ENCODE measurements at places on chromosomes 1 and 21. TPM values are rescaled to one million over a fixed set of nuclear protein-coding genes. Genes with fewer than 3 reads are reported as not detected.

- no peak for DNase-seq
Measured at GRCh38 chr1:44707112-44707881, 23.7 kb downstream of the RNU5D-1 start.

GRCh38 chr1:41487126-41488039 lies 2.9 kb upstream of the EDN2 start:
- no peak for DNase-seq

The GPATCH2 gene
- 24.9 TPM for polyA plus RNA-seq

GRCh38 chr1:196660852-196661251 lies 9.0 kb downstream of the CFH start:
- DNase-seq = no peak

The CFAP141 gene
- polyA plus RNA-seq = not detected

The WNT9A gene
- 1.7 TPM for polyA plus RNA-seq

- no peak for DNase-seq
Measured at GRCh38 chr1:151238467-151238739, 16.1 kb upstream of the PSMD4 start.

The SLAMF6 gene
- polyA plus RNA-seq = 0.30 TPM

The REG4 gene
- polyA plus RNA-seq = 1.4 TPM

DNA sequence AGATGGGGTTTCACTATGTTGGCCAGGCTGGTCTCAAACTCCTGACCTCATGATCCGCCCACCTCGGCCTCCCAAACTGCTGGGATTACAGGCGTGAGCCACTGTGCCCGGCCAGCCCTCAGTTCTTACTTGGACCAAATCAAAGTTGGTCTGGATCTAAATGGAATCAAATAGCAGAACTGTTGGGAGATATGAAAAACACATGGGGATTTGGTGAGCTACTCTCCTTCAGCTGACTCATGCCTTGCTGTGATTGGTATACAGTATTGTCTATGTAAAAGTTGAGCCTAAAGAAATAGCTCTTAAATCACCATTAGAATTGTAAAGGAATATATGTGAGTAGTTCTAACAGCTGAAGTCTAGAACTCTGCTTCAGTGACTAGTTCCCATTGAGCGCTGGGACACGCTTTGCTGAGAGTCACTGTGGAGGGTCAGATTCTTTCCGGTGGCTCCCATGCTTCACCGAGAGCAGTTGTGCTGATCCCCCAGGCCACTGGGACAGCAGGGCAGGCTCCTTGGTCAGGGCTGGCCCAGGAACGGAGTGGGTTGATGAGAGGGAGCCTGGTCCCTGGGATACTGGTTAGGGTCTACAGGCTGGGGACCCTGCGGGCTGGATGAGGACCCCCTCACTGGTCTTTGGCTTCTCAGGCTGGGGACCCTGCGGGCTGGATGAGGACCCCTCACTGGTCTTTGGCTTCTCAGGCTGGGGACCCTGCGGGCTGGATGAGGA lies 14.0 kb downstream of the PKNOX1 start:
- no peak for DNase-seq
